Fibroblast of skin of scalp (primary cell): ENCODE measurements at places on chromosomes 7 and 10.

GRCh38 chr7:92799446-92800211, 36.7 kb downstream of the CDK6 start:
- DNase-seq, result no peak

- peak; percentile 13 for DNase-seq
These were observed 621 bp upstream of the FAM13C start for GRCh38 chr10:59362959-59363381.

DNA sequence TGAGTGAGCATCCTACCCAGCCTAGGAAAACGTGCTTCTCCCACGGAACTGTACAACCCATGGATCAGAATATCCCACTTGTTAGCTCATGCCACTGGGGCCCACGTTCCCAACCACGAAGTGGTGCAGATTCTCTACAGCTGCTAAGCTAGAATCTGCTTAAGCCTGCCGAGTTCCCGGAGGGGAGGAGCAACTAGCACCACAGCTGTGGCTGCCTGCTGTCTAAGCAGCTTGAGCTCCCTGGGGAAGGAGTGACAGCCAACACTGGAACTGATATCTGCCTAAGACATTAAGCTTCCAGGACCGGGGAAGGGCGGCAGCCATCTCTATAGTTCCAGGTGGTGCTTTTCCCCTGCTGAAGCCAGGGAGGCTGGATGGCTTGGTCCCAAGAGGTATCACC, 334.7 kb upstream of the CHRM2 start:
- peak; percentile 0 for DNase-seq

DNA sequence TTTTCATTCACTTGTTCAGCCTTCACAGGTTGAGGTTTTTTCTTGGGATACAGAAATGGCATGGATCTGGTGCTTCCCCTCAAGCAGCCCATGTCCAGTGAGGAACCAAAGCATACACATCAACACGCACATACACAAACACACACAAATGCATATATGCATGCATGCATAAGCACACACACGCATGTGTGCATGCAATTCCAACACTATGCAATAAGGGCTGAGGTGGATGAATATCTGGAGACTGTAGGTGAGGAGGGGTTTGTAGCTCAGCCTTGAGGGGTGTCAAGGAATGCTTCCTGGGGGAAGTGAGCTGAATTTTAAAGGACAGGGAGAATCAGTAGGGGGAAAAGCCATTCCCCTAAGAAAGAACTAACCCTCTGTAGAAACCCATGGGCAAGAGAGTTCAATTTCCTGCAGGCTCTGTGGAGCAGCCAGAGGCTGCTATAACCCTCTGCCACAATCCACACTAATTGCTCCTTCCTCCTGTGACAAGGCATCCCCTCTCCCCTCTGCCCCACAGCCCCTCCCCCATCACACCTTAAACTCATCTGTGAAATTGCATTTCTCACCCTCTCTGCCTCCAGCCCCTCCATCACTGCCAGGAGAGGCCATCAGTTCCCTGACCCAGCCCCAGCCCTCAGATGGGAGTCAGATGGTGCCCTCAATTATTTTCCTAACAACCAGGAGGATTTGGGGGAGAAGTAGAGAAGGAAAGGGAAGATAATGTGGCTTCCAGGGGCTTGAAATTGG, 316.4 kb downstream of the RPS24 start:
- DNase-seq, result no peak

- DNase-seq, result no peak
These were observed 106.2 kb downstream of the KAT6B start for GRCh38 chr10:74932648-74933047.

DNA sequence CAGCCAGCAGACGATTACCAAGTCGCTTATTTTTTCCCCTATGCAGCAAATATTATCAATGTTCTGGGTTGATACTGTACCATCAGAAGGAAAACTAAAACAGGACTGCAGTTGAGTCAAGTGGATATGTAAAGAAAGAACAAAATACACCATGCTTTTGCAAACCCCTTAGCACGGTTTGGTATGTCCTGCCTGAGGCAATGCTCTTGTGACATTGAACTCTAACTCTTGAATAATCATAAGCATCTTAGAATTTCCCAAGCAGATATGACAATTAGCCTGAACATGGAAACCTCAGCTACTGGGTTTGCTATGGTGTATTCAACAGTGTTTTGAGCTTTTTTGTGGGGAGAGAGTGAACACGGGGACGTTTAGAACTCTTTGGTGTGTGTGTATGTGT, 107.4 kb downstream of the ETV1 start:
- DNase-seq, result no peak

GRCh38 chr10:30534465-30535144, 94.9 kb downstream of the LYZL2 start:
- peak; percentile 75 for DNase-seq

DNA sequence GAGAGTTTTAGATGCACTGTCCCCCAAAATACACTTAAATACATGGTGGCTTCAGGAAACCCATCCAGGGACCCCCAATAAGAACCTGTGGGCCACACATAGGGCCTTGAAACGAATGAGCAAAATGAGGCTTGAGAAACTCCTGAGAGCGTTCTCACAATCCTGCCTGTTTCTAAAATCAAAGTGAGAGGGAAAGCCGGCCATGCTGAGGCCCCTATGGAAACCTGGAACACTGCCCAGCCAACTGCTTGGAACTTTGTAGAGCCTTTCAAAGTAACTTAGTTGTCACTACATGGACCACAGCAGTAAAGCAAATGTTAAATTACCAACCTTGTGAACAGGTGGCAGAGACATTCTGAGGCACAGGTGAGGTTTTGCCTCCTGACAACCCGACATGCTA, 13.4 kb downstream of the SGMS1 start:
- DNase-seq, result no peak

- no peak for DNase-seq
These were observed 55.2 kb upstream of the DDC start for GRCh38 chr7:50620433-50620832.

GRCh38 chr7:139036901-139037300, 1.1 kb upstream of the ZC3HAV1L start:
- DNase-seq, result no peak

- no peak for DNase-seq
These were observed 11.0 kb downstream of the TBC1D12 start for GRCh38 chr10:94413361-94413760.

DNA sequence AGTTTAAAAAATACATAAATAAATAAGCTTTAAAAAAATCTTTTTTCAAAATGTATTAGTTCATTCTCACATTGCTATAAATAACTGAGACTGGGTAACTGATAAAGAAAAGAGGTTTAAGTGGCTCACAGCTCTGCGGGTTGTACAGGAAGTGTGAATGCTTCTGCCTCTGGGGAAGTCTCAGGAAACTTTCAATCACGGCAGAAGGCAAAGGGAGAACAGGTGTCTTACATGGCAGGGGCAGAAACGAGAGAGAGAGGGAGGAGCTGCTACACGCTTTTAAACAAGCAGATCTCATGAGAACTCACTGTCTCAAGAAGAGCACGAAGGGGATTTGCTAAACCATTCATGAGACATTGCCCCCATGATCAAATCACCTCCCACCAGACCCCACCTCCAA, 114.6 kb downstream of the DNAJC1 start:
- DNase-seq, result no peak

GRCh38 chr10:90167174-90168064, 466.0 kb downstream of the KIF20B start:
- no peak for DNase-seq

GRCh38 chr7:66256281-66256680, 51.1 kb downstream of the TPST1 start:
- no peak for DNase-seq

- DNase-seq, result peak; percentile 98
These were observed 178.8 kb downstream of the REEP3 start for GRCh38 chr10:63699785-63700613.

DNA sequence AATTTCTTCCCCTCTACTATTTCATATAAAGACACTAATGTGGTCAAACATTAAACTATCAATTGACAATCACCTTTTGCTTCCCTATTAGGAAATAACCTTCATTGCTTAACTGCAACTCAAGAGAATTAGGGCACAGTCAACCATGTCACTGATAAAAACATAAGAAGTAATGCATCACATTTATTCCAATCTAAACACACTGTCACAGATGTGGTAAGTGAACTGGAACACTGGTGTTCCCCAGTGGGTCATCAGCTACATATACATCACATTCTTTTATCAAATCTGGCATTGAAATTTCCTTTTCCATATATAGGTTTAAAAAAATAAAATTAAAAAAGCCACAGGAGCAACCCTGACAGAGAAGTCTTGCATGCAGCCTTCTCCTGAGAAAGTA, 3.7 kb downstream of the TRIL start:
- DNase-seq, result no peak
